ENCODE measurements at places on chromosomes 13 and 19. TPM values are rescaled to one million over a fixed set of nuclear protein-coding genes. Genes with fewer than 3 reads are reported as not detected.

Gene HS6ST3
- not detected for total RNA-seq

Gene ZNF266
- 15.4 TPM for total RNA-seq

Gene SBK3
- 0.81 TPM for total RNA-seq

Gene SYNGR4
- not detected for total RNA-seq

Gene CGB5
- total RNA-seq: 3.4 TPM

Gene LILRA2
- total RNA-seq: not detected

Gene C1QTNF9
- not detected for total RNA-seq

Gene CEACAM7
- not detected for total RNA-seq

Gene HSH2D
- not detected for total RNA-seq

Gene PARP4
- total RNA-seq: 52.9 TPM

Gene EPN1
- total RNA-seq: 138 TPM

Gene ZNF729
- total RNA-seq: not detected

Gene KCTD4
- total RNA-seq: 0.29 TPM

Gene ZNF723
- total RNA-seq: 0.19 TPM

Gene CAMSAP3
- 2.6 TPM for total RNA-seq

Gene ANO8
- total RNA-seq: 4.2 TPM
